Skin of body (tissue), 3 donors: ENCODE measurements at places on chromosomes 6 and 20. TPM values are rescaled to one million over a fixed set of nuclear protein-coding genes. Genes with fewer than 3 reads are reported as not detected.
A peak's percentile ranks its signal among the peaks of the same experiment; 100 is the strongest.

Gene MYBL2
- 4.2 TPM for total RNA-seq

Gene WFDC5
- 5.2 TPM for total RNA-seq

DNA sequence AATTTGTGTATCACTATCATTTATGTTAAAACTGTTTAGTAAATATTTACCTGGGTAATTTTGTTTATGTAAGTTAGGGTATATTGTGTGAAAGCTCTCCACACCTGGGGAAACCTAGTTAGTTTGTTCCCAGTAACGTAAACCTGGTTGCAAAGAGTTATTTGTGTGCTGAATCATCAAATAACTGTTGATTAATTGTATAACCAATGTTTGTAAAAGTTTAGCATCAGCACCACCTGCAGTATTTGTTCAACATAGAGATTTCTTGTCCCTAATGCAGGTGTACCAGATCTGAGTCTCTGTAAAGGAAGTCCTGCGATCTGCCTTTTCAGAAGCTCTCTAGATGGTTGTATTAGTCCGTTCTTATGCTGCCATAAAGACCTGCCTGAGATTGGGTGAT, 440.4 kb downstream of the COL12A1 start:
- no peak for DNase-seq

DNA sequence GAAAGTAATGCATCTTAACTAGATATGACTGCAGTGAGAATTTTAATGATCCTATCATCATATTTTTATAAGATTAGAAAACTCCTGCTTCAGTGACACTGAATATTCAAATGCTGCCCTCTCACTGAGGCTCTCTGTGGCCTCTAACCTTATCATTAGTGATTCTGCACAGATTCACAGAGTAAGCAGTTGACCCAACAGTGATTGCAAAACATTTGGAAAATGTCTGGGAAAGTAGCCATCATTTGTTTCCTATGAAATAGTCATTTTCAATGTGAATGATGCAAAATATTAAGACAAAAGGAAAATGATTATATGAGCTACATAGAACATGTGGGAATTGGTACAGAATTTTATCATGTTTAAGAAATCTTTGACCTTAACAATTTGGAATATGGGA, 210.3 kb downstream of the TBX18 start:
- peak; percentile 51 for DNase-seq

GRCh38 chr6:157144859-157145568, 178.3 kb downstream of the TMEM242 start:
- no peak for DNase-seq

GRCh38 chr6:106858653-106859092, 115.9 kb downstream of the CD24 start:
- DNase-seq, result peak; percentile 13
